ENCODE measurements at places on chromosomes 2 and 18.

DNA sequence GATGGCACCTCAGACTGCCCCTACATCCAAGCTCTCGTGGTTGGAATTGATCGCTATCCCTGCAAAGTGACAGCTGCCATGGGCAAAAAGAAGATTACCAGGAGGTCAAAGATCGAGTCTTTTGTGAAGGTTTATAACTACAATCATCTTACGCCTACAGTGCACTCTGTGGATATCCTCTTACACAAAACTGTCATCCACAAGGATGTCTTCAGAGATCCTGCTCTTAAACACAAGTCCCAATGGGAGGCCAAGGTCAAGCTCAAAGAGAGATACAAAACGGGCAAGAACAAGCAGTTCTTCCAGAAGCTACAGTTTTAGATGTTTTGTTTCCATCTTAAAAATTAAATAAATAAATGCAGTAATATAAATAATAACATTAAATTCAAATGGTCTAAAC is 45.4 kb downstream of the INO80D start:
- DNase-seq: no peak

DNA sequence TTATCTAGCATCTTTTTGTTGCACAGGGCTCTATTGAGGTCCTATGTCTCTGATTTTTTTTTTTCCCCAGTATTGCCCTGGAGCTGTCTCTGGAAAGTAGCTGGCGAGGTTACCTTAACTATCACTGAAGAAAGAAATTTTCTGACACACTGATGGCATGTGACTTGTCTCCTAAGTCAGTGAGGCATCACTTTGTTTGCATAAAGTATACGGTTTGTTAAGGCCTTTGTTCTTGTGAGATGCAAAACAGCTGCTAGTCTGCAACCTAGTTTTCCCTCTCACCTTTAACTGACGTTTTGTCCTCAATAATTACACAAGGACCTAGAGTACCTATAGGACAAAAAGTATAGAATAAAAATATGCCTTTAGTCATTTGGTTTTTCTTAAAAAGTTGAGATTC is 41.8 kb downstream of the UBXN4 start:
- DNase-seq: no peak

DNA sequence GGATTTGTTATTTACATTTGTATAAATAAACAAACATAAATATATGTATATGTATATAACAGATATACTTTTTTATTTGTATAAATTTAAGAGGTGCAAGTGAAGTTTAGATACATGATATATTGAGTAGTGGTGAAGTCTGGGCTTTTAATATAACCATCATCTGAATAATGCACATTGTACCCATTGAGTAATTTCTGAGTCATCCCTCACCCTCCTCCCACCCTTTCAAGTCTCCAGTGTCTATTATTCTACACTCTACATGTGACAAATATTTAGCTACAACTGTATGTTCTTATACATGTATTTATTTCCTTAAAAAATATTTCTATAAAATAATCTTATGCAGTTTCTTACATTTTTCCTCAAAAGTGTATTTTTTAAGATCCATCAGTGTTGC is 358.7 kb upstream of the TFPI start:
- no peak for DNase-seq

GRCh38 chr18:57904535-57904934 is 101.4 kb upstream of the ATP8B1 start:
- no peak for DNase-seq

- no peak for DNase-seq
Observed at GRCh38 chr2:99888617-99889016, 253.8 kb downstream of the AFF3 start.

- DNase-seq: no peak
Observed at GRCh38 chr18:63514888-63515678, 27.1 kb upstream of the SERPINB12 start.

DNA sequence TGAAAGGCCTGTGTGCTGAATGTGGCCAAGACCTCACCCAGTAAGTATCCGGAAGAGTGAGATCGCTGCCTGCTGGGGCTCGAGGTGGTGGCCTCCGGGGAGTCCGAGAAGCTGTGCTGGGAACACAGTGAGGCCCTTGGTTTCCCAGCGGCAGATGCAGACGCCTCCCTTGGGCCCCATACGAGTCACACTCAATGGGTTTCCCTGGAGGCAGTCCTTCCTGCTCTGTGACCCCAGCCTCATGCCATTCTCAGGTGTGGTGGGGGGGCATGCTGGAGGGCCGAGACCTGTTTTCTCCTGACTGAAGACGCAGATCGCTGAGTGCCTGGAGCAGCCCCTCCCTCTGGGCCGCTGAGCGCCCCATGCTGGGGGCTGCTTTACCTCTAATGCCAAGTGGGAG is 15.7 kb downstream of the CTDP1 start:
- DNase-seq: no peak

DNA sequence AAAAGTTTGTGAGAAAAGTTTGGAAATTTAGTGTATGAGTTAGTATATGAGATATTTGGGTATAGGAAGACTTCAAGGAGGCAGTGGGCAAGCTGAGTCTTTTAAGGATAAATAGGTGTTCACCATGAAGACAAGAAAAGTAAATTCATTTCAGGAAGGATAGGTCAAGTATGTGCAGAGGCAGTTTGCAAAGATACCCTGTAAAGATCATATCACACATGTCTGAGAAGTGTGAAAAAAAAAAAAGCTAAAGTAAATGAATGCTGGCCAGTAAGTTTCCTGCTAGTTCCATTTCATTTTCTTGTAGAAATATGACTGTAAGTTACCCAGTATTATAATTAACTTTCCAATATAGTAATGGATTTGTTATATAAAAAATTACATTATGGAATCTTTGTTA is 131.0 kb downstream of the PHLPP1 start:
- no peak for DNase-seq

GRCh38 chr2:220396287-220396686 is 768.9 kb downstream of the SLC4A3 start:
- DNase-seq: no peak

- peak; percentile 71 for DNase-seq
Observed at GRCh38 chr18:57084331-57085271, 62.3 kb upstream of the BOD1L2 start.

DNA sequence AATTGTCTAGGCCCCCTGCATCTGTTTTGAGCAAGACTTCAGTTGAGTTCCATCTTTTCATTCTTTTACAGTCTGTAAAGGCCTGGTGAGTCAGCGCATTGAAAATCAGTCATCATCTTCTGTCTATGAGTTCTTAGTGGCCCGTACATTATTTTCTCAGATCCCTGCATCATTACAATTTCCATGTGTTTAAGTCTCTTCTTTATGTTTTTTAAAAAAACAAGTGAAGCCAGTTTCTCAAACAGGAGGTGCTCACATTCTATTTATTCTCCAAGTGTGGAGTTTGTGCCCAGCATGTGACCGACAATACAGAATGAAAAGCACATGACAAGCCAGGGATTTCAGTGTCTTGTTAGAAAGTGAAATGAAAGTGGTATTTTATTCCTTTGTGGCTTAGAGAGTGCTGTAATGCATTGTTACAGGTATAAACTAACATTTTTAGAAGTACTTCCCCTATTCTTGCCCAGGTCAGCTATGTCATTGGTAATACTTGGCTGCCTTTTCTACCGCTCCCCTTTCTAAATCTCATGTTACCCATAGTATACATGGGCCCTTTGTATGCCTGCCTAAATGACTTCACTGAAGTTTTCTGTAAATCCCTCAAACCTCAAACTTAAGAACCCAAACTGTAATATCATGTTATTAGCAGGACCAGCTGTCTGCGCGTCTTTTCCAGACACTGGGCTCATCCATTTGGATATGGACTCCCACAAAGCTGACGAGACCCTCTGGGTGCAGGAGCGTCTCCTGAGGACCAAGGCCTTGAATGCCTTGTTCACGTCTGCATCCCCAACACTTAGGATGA is 67.6 kb downstream of the FEZ2 start:
- no peak for DNase-seq

GRCh38 chr2:10465910-10466309 is 17.8 kb upstream of the ODC1 start:
- no peak for DNase-seq

DNA sequence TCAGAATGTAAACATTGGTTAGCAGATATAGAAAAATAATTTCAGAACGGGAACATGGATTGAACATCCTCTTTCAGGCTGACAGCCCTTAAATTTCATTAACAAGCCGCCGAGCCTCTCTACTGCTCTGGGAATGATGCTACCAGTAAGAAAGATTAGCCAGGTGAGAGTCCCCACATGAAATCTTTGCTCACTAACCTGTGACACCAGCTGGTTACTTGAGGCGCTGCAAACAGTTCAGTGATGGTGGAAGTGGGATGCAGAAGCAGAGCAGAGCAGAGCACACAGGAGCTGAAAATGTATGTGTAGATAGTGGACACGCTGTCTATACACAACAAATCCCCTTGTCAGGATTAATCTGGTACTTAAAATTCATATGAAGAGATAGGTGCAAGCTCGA is 721.1 kb downstream of the DPP10 start:
- no peak for DNase-seq
